ENCODE measurements at places on chromosomes 5 and 9.

- no peak for DNase-seq
Measured at GRCh38 chr5:22070186-22070728, 782.9 kb downstream of the CDH12 start.

DNA sequence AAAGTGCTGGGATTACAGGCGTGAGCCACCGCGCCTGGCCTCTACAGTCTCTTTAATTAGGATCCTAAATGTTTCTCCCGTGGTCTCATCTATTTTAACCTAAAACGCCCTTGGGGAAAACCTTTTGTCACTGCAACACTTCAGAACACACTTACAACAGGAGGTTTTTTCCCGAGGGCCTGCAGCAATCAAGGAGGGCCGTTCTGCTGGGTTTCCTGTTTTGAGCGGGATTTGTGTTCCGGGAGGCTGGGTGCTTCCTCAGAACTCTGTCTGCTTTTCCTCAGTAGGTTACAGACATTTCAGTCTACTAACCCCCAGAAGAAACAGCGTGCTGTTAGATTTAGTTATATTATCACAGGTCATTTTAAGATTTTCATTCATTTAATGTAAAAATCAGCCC lies 65.4 kb upstream of the IRX4 start:
- DNase-seq, result no peak

GRCh38 chr5:106963630-106964029 lies 707.1 kb downstream of the EFNA5 start:
- no peak for DNase-seq

- no peak for DNase-seq
Measured at GRCh38 chr9:79575547-79575946, 3.8 kb downstream of the TLE4 start.

DNA sequence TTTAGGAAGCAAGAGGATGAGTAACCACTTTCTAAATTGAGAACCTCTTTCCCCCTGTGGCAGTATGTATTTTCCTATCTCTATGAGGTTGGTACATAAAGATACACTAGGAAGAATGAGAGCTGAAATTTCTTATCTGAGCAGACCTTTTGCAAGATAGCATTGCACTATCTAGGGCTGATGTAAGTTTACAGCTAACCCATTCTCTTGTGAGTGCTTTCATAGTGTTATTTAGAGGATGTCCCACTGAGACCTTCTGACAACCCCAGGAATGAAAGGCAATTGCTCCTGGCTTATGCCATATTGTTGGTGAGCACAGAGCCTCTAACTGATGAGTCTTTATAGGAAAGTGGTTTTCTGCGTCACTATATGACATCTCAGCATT lies 1209.3 kb upstream of the CDH6 start:
- DNase-seq, result no peak

DNA sequence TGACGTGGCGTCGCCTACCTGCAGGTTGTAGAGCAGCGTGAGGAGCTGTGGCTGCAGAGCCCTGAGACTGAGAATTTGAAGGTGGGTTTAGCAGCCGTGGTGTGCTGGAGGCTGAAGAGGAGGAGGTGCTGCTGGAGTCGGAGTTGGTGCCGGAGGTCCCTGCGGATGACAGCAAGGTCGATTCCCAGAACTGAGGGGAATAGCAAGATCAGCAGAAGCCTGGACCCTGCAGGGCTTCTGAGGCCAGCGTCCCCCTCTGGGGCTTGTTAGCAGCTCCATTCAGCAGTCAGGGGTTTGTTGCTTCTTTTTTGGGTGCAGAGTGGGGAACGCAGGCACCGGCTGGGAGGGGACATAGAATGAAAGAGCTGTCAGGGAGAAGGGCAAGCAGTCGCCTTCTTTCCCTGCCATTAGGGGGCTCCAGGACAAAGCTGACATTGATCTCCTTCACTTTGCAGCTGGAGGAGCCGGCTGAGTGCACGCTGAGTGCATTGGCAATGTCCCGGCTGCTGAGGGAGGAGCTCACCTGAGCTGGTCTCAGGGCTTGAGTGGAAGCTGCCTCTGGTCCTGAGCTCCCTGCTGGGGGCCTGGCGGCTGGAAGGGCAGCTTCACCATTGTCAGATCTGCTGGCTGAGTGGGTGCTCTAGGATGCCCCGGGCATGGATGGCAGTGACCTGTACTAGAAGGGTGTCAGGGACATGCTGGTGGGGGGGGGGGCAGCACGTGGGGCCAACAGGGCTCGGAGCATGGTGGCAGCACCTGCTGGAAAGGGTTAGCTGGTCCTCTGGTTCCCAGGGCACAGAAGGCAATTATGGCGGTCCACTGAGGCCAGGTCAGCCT lies 20.8 kb downstream of the OBP2B start:
- no peak for DNase-seq

- no peak for DNase-seq
Measured at GRCh38 chr9:6714176-6714575, 43.6 kb upstream of the KDM4C start.

All from activated naive CD4-positive, alpha-beta T cell treated with anti-CD3 and anti-CD28 coated beads, Interleukin-2, amount 10 ng/mL, durations not matched to agents 7 days and 5 days (primary cell).